ENCODE measurements at places on chromosomes 4 and X. TPM values are rescaled to one million over a fixed set of nuclear protein-coding genes. Genes with fewer than 3 reads are reported as not detected.

GRCh38 chr4:84529169-84529751, 30.2 kb upstream of the NKX6-1 start:
- peak; percentile 38 for DNase-seq

DNA sequence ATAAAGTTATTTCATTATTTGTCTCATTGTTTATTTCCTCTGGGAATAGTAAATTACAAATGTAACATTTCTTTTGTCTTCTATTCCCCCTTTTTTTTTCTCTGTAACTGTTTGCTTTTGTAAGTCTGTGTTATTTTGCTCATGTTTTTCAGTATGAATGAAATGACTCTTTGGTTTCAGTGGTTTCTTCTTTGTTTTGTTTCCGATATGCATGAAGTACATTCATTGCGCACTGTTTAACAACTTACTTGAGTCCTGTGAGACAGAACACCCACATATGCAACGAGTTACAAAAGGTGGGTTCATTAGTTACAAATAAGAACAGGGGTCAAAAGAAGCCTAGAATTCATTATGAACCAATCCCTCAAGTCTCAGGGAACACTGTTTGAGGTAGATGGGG, 175.0 kb upstream of the UGT8 start:
- DNase-seq, result no peak

Gene XG
- 1.5 TPM for total RNA-seq

Gene GPAT3
- total RNA-seq, result 15.2 TPM

Gene IBSP
- not detected for total RNA-seq

GRCh38 chr4:150261571-150261970, 183.3 kb downstream of the DCLK2 start:
- DNase-seq, result no peak

GRCh38 chr4:70614184-70614555, 14.4 kb upstream of the ENAM start:
- DNase-seq, result no peak

DNA sequence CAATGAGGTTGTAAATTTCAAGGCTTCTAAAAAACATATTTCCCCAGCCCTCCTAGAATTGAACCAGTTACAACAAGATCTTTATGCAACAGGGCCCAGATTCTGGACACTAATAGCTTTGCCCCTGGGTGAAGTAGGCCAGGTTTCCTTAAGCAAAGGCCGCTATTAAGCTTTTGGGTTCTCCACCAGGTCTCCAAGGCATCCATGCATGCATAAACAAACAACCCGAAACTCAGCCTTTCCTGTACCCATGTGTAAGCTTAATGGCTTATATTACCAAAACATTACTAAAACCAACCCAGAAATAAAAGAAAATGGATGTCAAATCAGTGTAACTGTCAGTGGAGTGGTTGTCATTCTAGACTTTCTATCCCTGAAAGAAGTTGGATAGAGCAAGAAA, 137.1 kb downstream of the ARHGAP6 start:
- no peak for DNase-seq

Gene LNX1
- 35.3 TPM for total RNA-seq

DNA sequence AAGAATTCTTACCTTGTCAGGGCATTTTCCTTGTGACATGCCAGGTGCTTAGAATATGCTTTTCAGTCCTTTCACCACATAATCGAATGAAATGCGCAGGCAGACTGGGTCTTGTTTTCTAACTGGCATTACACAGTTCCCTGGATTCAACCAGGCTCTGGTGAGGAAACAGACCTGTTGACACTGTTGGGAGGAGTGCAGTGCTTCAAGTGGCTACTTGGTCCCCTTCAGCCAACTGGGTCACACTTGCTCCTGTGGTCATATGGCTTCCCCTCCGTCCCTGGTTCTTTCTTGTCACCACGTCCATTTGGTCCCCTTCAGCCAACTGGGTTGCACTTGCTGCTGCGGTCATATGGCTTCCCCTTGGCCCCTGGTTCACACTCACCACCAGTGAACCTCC, 9.7 kb downstream of the SMIM20 start:
- peak; percentile 30 for DNase-seq

Measured in myocyte (in vitro differentiated cells).